Thoracic aorta (tissue), 2 donors: ENCODE measurements at places on chromosomes 11 and 22. TPM values are rescaled to one million over a fixed set of nuclear protein-coding genes. Genes with fewer than 3 reads are reported as not detected.

The ZNRF3 gene
- total RNA-seq, result 17.2 TPM

The RASD2 gene
- 14.0 TPM for total RNA-seq

The CHRM1 gene
- total RNA-seq, result not detected

The TP53I11 gene
- total RNA-seq, result 141 TPM

The OR51B4 gene
- not detected for total RNA-seq

The PIWIL4 gene
- total RNA-seq, result 11.5 TPM

The TECTA gene
- 5.6 TPM for total RNA-seq

The DBX1 gene
- not detected for total RNA-seq

The MFNG gene
- 25.5 TPM for total RNA-seq

The CCDC15 gene
- total RNA-seq, result 1.2 TPM

The MMP1 gene
- 0.71 TPM for total RNA-seq

The CARNS1 gene
- total RNA-seq, result 10.8 TPM

The CREB3L1 gene
- 3.0 TPM for total RNA-seq

The MEI1 gene
- total RNA-seq, result 1.8 TPM

The NCF4 gene
- total RNA-seq, result 68.8 TPM

The OR51E1 gene
- total RNA-seq, result not detected

The FHIP1B gene
- 53.4 TPM for total RNA-seq

The TP53AIP1 gene
- not detected for total RNA-seq

The DUSP8 gene
- total RNA-seq, result 3.7 TPM

The MMP11 gene
- 2.0 TPM for total RNA-seq

The TUBA8 gene
- 2.2 TPM for total RNA-seq

The HEPN1 gene
- not detected for total RNA-seq

The CEP57 gene
- total RNA-seq, result 26.3 TPM

The TEX54 gene
- not detected for total RNA-seq

The TRIM34 gene
- 7.7 TPM for total RNA-seq

The CBLIF gene
- total RNA-seq, result 1.8 TPM

The TRIM51 gene
- not detected for total RNA-seq

The MS4A12 gene
- total RNA-seq, result not detected

The SLC37A2 gene
- total RNA-seq, result 11.6 TPM

The MN1 gene
- 30.1 TPM for total RNA-seq

The MCHR1 gene
- not detected for total RNA-seq

The FAM180B gene
- 3.4 TPM for total RNA-seq

The HARBI1 gene
- total RNA-seq, result 1.1 TPM

The CLDN5 gene
- 41.0 TPM for total RNA-seq

The OSBPL5 gene
- total RNA-seq, result 121 TPM

The NLRP6 gene
- total RNA-seq, result 5.6 TPM

The LMNTD2 gene
- 1.1 TPM for total RNA-seq

The ZC3H12C gene
- 13.7 TPM for total RNA-seq

The KCTD14 gene
- total RNA-seq, result 5.6 TPM

The THY1 gene
- total RNA-seq, result 15.4 TPM

The ELF5 gene
- not detected for total RNA-seq

The CEP164 gene
- 53.4 TPM for total RNA-seq

The TSGA10IP gene
- total RNA-seq, result not detected
